Activated CD4-positive, alpha-beta memory T cell treated with anti-CD3 and anti-CD28 coated beads, Interleukin-2, amount 10 ng/mL, durations not matched to agents 7 days and 5 days (primary cell): ENCODE measurements at places on chromosomes 6 and 20. TPM values are rescaled to one million over a fixed set of nuclear protein-coding genes. Genes with fewer than 3 reads are reported as not detected.

- no peak overlapping the region for H3K4me3 ChIP-seq
- H3K27ac ChIP-seq, result no peak overlapping the region
- no peaks in the 10 kb centered on the region for H3K4me1 ChIP-seq
These were observed 22.8 kb upstream of the RBBP8NL start for GRCh38 chr20:62449951-62450691.

DNA sequence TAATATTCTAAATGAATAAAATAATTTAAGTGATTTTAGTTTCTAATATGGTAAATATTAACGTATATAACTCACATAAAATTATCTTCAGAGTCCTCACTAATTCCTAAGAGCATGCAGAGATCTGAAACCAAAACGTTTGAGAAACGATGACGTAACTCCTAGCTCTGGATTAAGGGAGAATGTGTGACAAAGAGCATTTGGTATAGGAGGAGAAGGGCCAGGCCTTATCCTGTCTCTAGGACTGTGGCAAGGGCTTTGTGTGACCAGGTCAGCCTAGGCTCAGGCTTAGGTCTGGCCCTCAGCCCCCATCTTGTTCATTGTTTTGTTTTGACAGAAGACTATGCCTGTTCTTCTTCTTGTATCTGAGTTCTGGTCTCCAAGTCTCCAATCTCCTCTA, 19.2 kb upstream of the POLR1H start:
- no peak overlapping the region for H3K4me3 ChIP-seq
- DNase-seq, result no peak
- H3K4me1 ChIP-seq, result peaks cover under 1% of the 10 kb centered on the region
- H3K27ac ChIP-seq, result no peak overlapping the region
- H3K27me3 ChIP-seq, result no peaks in the 10 kb centered on the region

DNA sequence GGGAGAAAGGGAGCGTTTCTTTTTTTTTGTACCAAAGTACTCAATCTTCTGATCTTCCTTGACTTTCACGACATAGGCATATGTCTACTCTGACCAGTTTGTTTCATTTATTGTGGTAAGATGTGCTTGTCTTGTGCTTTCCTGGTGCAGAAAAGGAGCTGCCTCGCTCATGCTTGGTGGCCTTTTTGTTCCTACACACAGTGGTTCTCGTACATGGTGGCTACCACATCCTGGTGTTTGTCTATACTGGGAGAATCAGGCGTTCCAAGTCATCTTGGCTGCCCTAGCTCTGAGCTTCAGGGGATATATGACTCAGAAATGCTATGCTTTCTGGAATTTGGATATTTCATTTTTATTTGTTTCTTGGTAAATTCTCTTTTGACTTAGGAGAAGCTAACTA, 31.8 kb downstream of the MYB start:
- no peak for DNase-seq
- H3K27me3 ChIP-seq, result no peaks in the 10 kb centered on the region
- peaks cover 55% of the 10 kb centered on the region for H3K36me3 ChIP-seq
- H3K4me1 ChIP-seq, result peaks cover 42% of the 10 kb centered on the region
- H3K27ac ChIP-seq, result peak overlapping the region; percentile 77
- H3K4me3 ChIP-seq, result peak overlapping the region; percentile 24

GRCh38 chr20:52446421-52447224, 255.0 kb upstream of the ZFP64 start:
- no peaks in the 10 kb centered on the region for H3K27me3 ChIP-seq
- no peak overlapping the region for H3K4me3 ChIP-seq
- no peaks in the 10 kb centered on the region for H3K4me1 ChIP-seq
- no peak overlapping the region for H3K27ac ChIP-seq
- DNase-seq, result no peak
- no peaks in the 10 kb centered on the region for H3K36me3 ChIP-seq

Gene CAGE1
- 0.08 TPM for total RNA-seq

DNA sequence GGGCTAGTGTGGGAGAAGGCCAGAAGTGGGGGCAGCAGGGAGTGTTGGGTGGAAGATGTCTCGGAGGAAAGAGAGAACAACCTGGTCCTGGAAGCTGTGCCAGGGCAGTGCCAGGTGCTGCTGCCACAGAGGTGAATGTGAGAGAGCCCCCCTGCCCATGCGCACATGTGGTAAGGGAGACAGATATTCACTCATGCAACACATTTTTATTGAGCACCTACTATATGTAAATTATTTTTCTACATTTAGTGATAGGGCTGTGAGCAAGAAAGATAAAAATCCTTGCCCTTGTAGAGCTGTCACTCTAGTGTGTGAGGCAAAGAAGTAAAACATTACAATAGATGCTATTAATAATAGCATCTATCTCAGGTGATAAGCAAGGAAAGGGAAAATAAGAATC, 471 bp downstream of the CLPSL1 start:
- DNase-seq, result no peak
- H3K4me1 ChIP-seq, result no peaks in the 10 kb centered on the region
- H3K27me3 ChIP-seq, result peaks cover 35% of the 10 kb centered on the region
- no peaks in the 10 kb centered on the region for H3K36me3 ChIP-seq
- no peak overlapping the region for H3K4me3 ChIP-seq

GRCh38 chr6:159686703-159687102, 6.3 kb downstream of the SOD2 start:
- peaks cover 52% of the 10 kb centered on the region for H3K36me3 ChIP-seq
- H3K4me3 ChIP-seq, result no peak overlapping the region
- H3K27me3 ChIP-seq, result no peaks in the 10 kb centered on the region
- H3K4me1 ChIP-seq, result peaks cover 47% of the 10 kb centered on the region
- no peak for DNase-seq

DNA sequence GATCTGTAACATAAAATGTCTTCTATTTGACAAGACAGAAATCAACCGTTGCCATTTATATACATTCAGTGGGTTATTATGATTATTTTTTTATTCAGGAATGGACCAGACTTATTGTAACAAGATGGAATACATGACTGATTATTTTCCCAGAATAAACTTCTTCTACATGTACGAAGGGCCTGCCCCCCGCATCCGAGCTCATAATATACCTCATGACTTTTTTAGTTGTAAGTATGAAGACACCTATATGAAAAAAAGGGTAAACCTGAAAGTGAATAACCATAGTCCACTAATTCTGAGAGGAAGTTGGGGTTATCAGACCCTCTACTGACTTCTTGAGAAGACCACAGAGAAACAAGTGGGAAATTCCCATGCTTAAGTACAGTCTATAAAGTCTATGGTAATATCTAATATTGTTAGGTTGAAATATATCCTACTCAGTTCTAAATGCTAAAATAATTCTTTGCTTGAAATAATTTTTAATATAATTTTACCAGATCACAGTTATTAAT, 15.9 kb downstream of the OR2A4 start:
- no peak overlapping the region for H3K4me3 ChIP-seq
- H3K27ac ChIP-seq, result no peak overlapping the region
- peaks cover 16% of the 10 kb centered on the region for H3K27me3 ChIP-seq
- H3K36me3 ChIP-seq, result no peaks in the 10 kb centered on the region

Gene PRSS35
- not detected for total RNA-seq

GRCh38 chr20:33945391-33946081, 48.2 kb upstream of the RALY start:
- H3K27ac ChIP-seq, result no peak overlapping the region
- no peaks in the 10 kb centered on the region for H3K4me1 ChIP-seq
- peaks cover 5% of the 10 kb centered on the region for H3K36me3 ChIP-seq
